ENCODE measurements at places on chromosomes 16 and 17.

GRCh38 chr17:8285270-8286181 is 2.9 kb upstream of the RANGRF start:
- DNase-seq, result no peak

- no peak for DNase-seq
Observed at GRCh38 chr17:29569245-29569950, 897 bp downstream of the TP53I13 start.

DNA sequence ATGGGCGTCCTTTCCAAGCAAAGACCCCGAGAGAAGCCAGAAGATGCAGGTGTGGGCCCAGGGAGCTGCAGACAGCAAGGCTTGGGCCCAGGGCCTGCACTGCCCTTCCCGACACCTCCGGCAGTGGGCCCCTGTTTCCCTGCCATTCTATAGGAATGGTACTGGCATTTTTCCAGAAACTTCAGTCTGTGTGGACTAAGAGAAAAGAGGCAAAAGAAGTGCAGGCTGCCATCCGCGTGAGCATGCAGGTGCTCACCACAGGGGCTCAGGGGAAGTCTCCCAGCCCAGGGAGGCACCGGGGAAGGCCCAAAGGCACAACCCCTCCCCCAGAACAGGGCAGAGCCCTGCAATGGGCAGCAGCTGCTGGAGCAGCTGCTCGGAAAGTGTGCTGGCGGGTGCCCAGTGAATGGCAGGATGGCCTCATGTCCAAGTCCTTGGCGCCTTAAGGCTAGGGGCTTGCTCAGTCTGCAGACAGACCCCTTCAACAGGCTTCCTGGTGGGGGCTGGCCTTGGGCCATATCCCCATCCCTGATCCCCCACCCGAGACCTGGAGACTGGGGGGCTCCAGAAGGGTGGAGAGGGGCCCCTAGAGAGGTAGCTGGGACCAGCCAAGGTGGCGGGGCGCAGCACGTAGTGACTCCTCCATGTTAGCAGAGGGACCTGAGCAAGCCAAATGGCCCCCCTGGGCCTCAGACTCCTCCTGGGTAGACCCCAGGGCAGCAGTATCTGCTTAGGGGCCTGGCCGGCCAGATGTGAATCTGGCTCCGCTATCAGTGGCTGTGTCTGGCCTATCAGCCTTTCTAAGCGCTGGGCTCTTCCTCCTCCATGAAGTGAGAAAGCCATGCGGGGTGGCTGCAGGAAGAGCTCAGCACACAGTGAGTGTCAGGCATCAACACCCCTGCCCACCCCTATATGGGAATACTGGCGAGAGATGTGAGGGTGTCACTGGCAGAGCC is 6.7 kb upstream of the TPPP3 start:
- no peak for DNase-seq

DNA sequence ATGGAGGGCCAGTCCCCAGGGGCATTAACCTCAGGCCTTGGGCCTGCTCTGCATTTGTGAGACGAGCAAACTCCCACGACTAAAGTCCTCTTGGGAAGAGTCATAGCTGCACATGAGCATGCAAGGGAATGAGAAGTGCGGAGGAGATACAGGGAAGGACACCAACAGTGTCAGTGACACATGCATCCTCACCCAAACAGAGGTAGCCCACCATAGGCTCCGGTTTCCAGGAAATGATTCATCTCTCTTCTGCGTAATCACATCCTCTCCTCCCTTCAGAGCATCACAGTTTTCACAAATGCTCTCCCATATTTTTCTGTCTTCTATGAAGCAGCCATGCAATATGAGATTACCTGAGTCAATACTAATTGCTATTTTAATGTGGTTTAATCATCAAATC is 725.7 kb upstream of the GOT2 start:
- no peak for DNase-seq

- DNase-seq, result peak; percentile 78
Observed at GRCh38 chr17:58249270-58250133, 11.1 kb downstream of the LPO start.

DNA sequence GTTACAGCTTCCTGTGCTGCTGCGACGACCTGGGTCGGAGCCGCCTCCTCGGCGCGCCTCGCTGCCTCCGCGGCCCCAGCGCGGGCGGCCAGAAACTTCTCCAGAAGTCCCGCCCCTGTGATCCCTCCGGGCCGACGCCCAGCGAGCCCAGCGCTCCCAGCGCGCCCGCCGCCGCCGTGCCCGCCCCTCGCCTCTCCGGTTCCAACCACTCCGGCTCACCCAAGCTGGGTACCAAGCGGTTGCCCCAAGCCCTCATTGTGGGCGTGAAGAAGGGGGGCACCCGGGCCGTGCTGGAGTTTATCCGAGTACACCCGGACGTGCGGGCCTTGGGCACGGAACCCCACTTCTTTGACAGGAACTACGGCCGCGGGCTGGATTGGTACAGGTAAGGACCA is 746 bp downstream of the HS3ST2 start:
- DNase-seq, result no peak

- DNase-seq, result no peak
Observed at GRCh38 chr17:44359458-44360143, 4.1 kb downstream of the FAM171A2 start.

DNA sequence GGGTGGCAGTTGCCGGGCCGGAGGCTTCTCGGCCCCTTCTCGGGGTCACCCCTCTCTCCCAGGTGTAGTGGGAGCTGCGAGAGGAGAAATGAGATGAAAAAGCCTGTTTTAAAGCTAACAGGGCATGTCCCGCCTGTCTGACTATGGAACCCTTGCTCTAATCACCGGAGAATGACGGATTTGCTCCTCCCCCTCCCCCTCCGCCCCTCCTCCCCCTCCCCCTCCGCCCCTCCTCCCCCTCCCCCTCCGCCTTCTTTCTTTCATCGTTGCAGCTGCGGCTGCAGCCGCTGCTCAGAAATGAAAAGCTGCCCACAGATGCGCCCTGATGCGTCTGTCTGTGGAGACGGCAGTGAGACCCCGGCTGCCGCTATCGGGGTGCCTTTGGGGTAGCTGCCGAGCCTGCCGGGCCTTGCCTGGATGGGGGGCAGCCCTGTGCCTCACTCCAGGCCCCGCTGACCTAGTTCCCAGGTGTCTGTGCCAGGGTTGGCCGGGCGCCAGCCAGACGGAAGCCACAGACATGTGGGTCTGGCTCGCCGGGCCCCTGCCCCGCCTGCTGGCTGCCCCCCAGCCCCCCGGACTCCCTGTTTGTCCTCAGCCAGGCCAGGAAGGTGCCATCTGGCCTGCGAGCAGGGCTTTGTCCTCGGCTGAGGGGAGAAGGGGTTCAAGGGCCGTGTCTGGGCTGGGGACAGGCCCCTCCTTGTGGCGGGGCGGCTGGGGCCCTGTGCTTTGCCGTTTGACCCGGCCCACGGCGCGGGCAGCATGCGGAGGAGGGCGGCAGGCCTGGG is 37.7 kb downstream of the GINS2 start:
- no peak for DNase-seq

GRCh38 chr16:17556276-17557052 is 85.7 kb upstream of the XYLT1 start:
- DNase-seq, result no peak
